ENCODE measurements at places on chromosomes 3 and 15. TPM values are rescaled to one million over a fixed set of nuclear protein-coding genes. Genes with fewer than 3 reads are reported as not detected.

DNA sequence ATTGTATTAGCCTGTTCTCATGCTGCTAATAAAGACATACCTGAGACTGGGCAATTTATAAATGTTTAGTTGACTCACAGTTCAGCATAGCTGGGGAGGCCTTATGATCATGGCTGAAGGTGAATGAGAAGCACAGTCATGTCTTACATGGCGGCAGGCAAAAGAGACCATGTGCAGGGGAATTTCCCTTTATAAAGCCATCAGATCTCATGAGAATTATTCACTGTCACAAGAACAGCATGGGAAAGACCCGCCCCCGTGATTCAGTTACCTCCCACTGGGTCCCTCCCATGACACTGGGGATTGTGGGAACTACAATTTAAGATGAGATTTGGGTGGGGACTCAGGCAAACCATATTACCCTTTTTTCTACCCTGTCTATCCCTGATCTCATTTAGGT is 51.5 kb upstream of the MYZAP start:
- DNase-seq = no peak

RTP4 gene
- total RNA-seq = 2.9 TPM

SCN11A gene
- 0.16 TPM for total RNA-seq

GRCh38 chr3:192747145-192747544 is 19.8 kb upstream of the FGF12 start:
- no peak for DNase-seq

DNA sequence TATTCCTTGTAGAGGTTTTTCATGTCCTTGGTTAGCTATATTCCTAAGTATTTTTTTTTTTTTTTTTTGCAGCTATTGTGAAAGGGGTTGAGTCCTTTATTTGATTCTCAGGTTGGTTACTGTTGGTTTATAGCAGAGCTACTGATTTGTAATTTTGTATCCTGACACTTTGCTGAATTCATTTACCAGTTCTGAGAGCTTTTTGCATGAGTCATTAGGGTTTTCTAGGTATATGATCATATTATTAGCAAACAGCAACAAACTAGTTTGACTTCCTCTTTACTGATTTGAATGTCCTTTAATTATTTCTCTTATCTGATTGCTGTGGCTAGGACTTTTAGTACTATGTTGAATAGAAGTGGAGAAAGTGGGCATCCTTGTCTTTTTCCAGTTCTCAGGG is 737.4 kb downstream of the ZNF385D start:
- no peak for DNase-seq

DNA sequence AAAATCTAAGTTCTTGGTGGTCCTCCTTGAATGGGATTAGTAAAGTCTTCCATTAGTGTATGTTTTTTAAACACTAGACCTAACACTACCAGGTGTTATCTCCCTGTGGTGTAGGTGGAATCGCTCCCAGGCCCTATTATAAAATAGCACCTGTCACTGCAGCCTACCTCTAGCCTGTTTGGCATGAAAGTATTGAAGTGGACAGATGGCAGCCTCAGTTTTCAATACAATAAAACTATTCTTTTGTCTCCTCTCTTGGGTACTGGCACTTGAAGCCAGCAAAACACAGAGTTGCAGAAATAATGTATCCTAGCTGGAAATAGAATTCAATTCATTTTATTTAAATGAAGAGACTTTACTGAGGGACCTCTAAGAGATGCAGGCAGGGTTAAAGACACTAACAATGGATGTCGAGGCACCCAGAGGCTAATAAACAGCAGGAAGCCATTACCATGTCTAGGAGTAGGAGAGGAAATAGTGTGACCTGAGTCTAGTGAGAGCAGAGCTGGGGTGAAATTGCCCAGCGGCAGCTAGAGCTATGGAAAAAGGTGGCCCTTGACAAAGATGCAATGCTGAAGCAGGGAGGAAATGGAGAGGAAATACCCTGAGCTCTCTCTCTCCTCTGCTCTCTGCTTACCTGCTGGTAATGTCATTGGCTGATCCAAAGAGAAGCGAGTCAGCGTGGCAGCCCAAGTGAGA is 49.1 kb upstream of the TMEM158 start:
- no peak for DNase-seq

GRCh38 chr3:183711516-183711915 is 13.9 kb downstream of the YEATS2 start:
- DNase-seq = no peak

GRCh38 chr15:57152666-57153539 is 223.4 kb upstream of the CGNL1 start:
- DNase-seq = no peak

DNA sequence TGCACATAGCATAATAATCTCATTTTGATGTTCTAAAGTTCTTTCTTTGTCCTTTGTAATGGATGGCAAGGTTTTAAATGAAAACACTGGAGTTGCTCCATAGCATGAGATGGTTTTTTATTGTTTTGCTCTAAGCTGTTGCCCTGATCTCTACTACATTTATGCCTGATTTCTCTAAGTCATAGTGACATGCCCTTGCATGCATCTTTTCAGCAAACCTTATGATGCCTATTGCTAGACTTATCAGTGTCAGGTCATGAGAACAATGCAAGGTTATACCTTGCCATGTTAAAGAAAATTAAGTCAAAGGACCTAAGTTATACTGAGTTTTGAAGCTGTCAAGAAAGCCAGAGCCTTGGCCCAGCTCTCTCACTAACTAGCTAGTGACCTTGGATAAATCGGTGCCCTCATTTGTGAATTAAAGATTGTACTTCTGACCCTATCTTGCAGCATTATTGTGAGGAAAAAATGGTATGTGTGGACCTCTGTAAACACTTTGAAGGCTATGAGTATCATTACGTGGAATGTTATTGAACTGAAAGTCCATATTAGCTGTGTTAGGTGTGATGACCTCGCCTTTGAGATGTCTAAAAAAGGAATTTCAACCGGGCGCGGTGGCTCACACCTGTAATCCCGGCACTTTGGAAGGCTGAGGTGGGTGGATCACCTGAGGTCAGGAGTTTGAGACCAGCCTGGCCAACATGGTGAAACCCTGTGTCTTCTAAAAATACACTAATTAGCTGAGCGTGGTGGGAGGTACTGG is 256.4 kb upstream of the UBE2E1 start:
- DNase-seq = no peak

DNAJA4 gene
- 3.4 TPM for total RNA-seq

DNA sequence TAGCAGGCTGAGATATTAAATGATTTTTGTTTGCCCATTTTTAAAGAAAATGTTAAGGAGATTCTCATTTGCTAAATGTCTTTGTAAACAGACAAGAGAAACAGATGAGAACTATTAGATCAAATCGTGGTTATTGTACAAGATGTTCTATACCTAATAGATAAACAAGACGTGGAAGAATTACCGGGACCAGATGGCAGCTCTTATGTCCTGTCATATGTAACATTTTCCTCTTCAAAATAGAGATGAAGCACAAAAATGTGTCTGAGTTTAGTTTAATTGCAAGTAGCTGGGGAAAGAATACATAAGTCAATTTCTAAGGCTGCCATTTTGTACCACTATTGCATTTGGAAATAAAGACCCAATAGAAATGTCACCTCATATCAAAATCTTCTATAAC is 553.7 kb downstream of the TUSC7 start:
- no peak for DNase-seq

DNA sequence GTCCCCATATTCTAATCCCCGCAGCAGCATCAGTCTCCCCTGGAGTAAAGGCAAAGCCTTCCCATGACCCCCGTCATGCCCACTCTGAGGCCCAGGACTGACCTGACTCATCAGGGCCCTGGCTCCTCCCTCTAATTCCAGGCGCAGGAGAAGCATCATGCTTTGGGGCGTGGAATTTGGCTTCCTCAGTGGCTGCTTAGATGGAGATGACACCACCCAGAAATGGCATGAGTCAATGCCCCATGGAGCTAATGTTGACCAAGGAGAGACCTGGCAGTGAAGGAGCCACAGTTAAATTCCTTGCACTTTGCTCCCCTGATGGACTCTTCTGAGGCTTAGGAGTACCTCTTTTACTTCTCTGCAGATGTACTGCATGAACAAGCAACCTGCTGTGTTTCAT is 204.2 kb upstream of the PROK2 start:
- no peak for DNase-seq

- DNase-seq = no peak
Observed at GRCh38 chr3:51646091-51646490, 25.0 kb upstream of the TEX264 start.

- DNase-seq = peak; percentile 61
Observed at GRCh38 chr3:114809668-114810413, 337.2 kb downstream of the ZBTB20 start.

- no peak for DNase-seq
Observed at GRCh38 chr15:28942571-28942970, 56.8 kb downstream of the APBA2 start.

RLBP1 gene
- not detected for total RNA-seq

DNA sequence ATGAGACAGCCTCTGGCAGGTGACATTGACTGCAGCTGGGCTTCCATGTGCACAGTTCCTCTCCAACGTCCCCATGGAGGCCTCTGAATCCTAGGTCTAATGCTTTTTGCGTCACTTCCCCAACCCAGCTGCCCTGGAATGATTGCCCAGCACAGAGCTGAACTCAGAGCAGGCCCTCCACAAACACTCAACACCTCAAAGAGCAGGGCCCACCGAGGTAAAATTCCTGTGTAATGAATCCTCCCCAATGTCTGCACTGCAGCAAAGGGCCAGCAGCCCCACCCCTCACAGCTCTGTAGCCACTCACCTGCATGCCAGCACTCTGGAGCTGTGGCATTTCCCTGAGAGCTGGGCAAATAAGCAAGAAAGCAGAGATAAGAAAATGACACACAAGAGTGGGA is 42.6 kb upstream of the DUSP7 start:
- no peak for DNase-seq

- DNase-seq = no peak
Observed at GRCh38 chr3:156135921-156136638, 15.7 kb downstream of the KCNAB1 start.

CHST13 gene
- 23.6 TPM for total RNA-seq

- no peak for DNase-seq
Observed at GRCh38 chr15:52180196-52180835, 10.9 kb downstream of the GNB5 start.

GRCh38 chr3:172111163-172111562 is 71.8 kb downstream of the FNDC3B start:
- no peak for DNase-seq

DNA sequence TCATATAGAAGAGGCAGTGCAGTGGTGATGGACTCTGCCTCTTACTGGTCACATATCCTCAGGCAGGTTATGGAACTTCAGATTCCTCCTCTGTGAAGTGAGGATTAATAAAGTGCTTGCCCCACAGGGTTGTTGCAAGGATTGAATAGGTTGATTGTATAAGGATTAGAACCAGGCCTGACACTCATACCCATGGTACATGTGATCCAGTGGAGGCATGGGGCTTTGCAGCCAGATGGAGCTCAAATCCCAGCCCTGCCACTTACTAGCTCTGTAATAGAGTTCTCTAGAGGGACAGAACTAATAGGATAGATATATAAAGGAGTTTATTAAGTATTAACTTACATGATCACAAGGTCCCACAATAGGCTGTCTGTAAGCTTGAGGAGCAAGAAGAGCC is 184.6 kb upstream of the EIF1B start:
- no peak for DNase-seq

P2RY12 gene
- total RNA-seq = 1.2 TPM

DNA sequence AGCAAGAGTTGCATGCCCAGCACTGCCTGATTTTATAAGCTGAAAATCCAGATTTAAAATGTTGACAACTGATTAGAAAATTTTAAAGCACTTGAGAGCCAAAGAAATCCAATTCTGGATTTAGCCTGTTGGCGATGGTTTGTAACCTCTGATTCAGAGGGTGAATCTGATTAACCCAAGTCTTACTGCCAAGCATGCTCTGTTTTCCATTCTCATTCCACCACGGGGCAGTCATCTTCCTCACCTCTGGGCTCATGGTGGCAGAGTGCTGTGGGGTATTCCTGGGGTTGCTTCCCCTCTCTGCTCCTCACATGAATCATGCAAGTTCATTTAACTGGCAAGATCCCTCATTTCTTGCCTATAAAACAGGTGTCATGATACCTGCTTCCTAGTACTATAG is 342.2 kb downstream of the EPHB1 start:
- DNase-seq = no peak

- DNase-seq = no peak
Observed at GRCh38 chr15:66036859-66037258, 167.6 kb downstream of the RAB11A start.

DNA sequence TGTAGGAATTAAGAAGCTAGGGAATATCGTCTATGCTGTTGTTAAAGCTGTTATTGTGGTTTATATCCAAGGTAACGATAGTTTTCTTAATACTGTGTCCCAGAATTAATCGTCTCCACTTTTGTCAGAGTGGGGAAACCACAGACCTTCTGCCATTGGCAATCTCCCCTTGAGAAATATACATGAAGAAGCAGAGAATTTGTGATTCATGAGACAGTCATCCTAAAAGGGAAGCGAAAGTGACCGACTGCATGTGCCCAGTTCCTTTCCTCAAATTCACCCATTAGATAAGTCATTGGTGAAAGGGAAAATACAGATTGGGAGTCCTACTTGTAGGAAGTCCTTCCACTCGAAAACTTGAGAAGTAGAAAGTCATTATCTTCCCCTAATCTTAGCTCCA is 26.6 kb downstream of the DIPK2A start:
- DNase-seq = no peak

DNA sequence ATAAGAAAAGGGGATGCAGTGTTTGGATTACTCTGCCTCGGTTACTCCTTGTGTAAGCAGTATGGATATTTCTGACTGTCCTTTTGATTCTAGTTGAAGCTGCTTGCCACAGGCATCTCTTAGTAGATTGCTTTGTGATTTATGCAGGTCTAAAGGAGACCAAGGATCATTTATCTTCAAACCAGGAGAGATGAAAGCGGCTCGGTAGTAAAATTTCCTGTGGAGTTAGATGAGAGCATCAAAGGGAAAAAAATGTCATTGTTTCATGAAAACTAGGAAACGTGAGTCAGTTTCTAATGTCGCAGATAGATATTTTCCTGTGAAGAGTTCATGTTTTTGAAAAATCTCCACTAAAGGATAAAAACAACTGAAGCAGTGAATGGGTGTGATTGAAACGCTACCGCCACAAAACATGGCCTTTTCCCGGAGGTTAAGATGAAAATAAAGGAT is 254.0 kb upstream of the TBL1XR1 start:
- no peak for DNase-seq

- DNase-seq = no peak
Observed at GRCh38 chr15:100520132-100520921, 8.4 kb downstream of the CERS3 start.

CFAP100 gene
- total RNA-seq = not detected

- DNase-seq = no peak
Observed at GRCh38 chr3:16658925-16659793, 53.9 kb upstream of the DAZL start.

- no peak for DNase-seq
Observed at GRCh38 chr3:151859233-151859673, 14.2 kb upstream of the SUCNR1 start.

IQCF5 gene
- not detected for total RNA-seq

- DNase-seq = no peak
Observed at GRCh38 chr3:14237457-14237856, 58.8 kb downstream of the LSM3 start.

FEZF2 gene
- not detected for total RNA-seq

DNA sequence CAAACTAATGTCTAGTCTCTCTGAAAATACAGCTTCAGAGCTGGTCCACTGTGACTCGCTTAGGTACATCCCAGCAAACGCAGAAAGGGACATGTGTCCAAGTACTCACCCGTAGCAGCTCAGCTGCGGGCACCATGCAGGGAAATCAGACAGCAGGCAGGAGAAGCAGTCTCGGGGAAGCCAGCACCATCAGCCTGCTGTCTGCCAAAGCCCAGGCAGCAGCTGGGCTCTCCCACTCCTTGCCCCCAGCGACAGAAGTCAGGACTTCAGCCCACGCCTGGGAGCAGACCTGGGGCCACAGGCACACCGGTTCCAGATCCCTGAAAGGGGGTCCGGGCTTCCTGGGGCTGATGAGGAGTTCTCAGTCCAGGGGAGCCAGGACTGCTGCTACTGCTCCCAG is 34.9 kb downstream of the SEMA5B start:
- DNase-seq = no peak
